ENCODE measurements at places on chromosomes 3 and 15.

GRCh38 chr3:148070041-148070440 is 627.7 kb upstream of the AGTR1 start:
- DNase-seq, result no peak

DNA sequence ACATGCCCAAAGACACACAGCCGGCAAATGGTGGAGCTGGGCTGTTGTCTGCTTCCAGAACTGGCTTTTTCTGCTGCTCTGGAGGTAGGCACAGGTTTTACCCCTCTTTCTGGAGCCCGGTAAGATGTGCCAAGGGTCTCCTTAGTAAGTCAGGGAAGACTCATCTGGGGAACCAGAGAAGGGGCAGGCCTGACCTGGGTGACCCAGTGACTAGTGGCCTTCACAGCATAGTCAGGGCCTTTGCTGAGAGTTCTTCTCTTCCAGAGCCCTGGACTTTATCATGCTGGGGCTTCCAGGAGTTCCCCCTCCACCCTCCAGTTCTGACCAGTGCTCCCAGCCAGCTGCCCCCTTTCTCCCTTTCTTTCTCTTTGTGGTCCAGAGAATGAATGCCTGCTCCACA is 3.2 kb downstream of the CD276 start:
- no peak for DNase-seq

DNA sequence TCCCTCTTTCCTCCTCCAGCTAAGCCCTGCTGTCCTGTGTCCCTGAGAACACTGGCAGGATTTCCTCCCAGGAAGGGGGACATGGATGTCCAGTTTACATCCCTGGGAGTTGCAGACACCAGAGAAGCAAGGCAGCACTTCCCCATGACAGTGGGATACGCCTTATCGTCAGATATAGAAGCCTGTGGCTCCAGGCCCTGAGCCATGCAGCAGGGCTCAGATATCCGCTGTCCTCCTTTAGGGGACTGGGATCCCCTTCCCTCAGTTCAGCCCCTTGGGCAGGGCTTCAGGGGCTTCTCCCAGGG is 16.4 kb downstream of the CORO2B start:
- DNase-seq, result no peak

DNA sequence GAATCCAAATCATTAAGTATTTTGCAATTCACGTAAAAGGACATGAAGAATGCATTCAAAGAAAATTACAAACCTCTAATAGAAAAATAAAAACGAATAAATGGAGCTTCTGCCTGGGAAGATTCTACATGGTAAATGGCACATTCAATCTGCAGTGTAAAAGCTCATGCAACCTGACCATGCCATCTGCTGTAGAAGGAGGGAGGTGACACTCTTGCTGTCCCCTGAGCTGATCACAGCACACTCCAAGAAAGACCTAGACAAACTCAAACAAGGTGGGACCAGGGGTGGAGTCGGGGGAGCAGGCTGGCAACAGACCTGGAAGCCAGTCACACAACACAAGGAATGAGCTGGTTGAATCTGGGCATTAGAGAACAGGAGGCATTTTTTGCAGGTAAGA is 101.8 kb downstream of the BDH1 start:
- peak; percentile 38 for DNase-seq

DNA sequence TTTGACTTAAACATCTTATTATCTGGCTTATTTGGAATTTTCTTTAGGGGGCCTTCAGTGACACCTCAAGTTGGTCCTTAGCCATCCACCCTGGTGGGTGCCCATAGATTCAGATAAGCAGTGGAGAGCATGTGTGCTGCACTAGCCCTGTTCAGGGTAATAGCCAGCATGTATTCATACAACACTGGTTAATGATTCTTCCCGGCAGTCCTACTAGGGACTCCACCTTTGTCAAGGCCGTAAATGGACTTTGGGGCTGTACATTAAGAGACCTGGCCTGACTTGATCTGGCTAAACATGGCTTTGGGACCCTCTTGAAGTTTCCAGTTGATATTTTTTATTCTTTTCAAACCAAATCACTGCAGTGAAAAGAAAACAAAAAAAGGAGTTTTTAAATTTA is 125.8 kb downstream of the PTPRG start:
- DNase-seq, result no peak

DNA sequence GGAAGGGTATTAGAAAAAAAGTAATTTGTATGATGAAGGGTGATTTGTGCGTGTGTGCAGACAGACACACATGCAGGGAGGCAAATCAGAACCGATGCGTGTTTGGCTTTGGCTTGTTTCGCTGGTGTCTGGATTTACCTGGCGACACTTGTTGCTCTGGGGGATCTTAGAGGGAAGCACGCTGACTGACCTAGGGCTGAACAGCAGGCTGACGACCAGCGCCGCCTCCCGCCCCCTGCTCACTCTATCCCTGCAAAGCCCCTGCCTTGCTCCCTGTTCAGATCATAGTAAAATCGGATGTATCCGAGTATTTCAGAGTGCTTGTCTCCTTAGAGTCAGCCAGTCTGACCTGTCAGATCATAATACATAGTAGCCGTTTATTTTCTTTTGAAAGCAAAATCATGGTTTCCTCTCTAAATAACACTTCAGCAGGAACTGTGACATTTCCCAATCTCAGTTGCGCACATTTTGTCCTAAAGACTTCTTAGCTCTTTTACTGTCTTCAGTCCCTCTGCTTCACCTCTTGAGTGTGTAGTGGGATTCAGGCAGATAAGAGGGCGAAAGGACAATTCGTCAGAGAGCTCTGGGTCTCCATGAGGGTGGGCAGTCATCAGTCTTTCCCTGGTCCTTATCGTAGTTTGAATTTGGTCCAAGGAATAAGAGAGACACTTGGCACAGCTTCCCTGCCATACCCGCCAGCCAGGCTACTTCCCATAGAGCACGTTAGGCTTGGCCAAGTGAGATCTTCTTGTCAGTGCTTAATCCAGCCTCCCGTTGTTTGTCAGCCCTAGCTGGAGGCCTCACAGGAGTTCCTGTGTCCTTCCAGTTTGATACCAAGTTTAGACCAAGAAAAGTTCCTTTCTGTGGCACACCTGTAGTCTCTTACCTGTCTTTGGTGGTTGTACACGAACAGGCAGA is 97.4 kb downstream of the PGPEP1L start:
- DNase-seq, result no peak

DNA sequence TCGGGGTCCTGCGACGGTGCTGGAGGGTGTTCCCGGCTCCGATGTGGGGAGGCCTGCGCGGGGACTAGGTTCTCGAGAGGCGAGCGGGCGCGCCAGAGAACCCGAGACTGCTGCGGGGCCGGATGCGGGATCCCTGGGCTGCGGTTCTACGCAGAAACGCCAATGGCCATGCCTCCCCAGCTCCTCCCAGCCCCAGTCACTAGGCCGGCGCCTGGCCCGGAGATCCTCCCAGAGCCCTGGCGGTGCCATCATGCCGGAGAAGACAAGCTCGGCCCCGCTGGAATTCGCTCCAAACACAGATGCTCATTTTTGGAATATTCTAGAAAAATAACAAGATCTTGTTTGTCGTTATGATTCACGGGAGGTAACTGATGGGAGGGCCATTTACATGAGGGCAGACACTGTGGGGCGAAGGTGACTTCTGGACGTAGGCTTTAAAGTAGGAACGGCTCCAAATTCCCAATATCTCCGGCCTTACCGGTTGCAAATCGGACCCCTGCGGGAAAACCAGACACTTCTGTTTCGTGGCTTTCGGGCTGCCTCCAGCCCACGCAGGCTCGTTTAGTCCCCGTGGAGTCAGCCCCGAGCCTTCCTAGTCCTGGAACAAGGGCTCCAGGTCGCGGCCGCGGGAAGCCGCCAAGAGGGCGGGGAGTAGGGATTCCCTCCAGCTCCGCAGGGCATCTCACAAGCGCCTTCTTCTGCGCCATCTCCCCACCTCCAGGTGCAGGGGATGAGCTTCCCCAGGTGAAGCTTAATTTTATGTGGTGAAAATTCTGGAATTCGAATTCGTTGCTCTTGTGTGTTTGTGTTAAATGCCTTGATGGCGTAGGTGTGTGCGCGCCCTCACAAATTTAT is 74.8 kb upstream of the POLG start:
- DNase-seq, result no peak

DNA sequence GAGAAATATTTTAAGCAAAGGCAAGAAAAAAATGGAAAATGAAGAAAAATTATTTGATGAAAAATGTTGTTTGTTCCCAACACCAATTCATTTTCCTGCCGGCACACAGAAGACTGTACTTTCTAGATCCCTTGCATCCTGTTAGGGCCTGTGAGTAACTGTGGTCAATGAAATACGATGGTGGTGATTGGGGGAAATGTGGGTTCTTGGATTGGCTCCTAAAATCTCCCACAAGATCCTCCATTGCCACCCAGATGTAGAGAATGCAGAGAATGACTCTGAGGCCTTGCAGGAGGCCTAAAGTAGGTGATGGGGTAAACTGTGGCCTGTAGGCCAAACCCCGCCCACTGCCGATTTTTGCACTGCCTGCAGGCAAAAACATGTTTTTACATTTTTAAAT is 46.3 kb upstream of the C3orf70 start:
- DNase-seq, result no peak

DNA sequence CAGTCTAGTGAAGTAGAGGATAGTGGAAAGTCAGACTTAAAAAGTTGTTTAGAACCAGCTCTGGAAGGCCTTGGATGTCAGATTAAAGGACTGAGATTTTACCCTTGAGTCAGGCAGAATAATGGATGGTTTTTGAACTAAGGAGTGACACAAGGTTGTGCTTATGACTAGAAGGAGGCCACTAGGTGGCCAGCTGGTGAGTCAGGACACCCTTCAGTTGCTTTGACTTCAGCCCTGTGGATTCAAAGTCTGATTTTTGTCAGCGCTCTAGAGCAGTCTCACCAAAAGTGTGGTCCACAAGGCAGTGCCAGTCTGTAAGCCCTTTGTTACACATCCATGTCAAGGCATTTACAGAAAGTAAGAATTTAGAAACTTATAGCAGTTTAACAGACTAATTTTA is 3.8 kb upstream of the GABPB1 start:
- DNase-seq, result peak; percentile 15
